Midbrain (tissue), 1 donor: ENCODE measurements at places on chromosomes 6 and 20.

- DNase-seq: no peak
Measured at GRCh38 chr6:3328145-3328544, 69.4 kb downstream of the PSMG4 start.

- DNase-seq: no peak
Measured at GRCh38 chr6:158775832-158776231, 43.3 kb downstream of the EZR start.

DNA sequence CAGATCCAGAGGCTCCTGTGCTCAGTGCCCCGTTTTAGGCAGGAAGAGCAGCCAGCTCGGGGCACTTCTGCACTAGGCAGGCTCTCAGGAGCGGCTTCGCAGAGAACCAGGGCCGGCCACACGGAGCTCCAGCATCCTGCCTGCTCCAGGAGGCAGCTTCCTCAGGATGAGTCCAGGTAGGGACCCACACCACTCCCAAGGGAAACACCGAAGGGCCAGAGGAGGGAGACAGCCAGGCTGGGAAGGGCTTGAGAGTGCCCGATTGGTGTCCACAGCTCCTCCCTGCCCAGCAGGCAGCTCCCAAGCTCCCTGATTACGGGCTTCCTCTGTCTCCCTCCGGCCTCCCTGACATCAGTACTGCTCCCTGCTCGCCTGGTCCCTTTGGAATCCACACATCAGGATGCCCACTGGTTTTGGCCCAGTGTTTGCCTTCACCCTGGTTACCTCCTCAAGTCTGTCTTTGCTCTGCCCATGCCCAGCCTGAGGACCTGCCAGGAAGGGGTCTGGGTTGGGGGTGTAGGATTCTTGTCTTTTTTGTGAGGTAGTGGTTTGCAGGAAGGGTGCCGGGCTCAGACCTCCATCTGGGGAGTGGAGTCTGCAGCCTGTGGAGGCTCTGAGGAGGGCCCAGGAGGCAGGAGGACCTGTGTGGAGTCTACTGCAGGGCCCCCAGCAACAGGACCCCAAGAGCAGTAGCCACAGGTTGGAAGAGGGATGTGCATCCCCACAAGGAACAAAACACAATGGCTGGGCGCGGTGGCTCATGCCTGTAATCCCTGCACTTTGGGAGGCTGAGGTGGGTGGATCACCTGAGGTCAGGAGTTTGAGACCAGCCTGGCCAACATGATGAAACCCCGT, 11.2 kb upstream of the PYGB start:
- no peak for DNase-seq

GRCh38 chr20:63508072-63508768, 9.3 kb upstream of the EEF1A2 start:
- DNase-seq: no peak
